ENCODE measurements at places on chromosomes 7 and 10.

GRCh38 chr10:1409392-1409791, 327.9 kb downstream of the ADARB2 start:
- DNase-seq, result no peak

DNA sequence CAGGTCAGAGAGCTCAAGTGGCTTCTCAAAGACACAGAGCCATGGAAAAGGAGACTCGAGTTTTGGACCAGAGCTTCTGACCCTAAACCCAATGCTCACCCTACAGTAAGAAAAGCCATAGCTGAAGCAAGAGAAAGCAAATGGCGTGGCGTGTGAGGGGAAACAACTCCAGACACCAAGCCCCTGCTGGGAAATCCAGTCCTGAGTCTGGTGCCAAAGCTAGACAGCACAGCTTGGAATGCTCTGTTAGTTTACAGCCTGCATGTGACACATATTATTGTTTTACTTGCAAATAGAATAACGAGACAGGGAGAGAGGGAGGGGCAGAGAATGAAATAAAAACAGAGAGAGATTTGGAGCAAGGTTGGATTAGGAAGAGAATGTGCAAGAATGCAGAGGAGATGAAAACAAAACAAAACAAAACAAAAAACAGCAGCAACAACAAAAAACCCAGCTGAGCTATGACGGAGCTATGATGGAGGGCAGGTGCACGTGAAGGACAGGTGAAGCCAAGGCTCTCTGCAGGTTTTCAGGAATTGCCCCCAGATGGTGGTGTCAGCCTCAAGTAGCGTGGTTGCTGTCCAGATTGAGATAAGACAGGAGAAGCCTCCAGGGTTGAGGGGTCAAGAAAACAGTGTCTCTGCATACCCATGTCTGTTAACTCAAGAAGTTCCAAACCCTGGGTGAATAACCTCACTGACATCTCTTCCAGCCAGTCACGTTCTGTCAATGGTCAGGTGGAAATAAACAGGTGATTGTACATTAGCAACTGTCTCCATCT, 69.7 kb upstream of the LRRC18 start:
- DNase-seq, result no peak

DNA sequence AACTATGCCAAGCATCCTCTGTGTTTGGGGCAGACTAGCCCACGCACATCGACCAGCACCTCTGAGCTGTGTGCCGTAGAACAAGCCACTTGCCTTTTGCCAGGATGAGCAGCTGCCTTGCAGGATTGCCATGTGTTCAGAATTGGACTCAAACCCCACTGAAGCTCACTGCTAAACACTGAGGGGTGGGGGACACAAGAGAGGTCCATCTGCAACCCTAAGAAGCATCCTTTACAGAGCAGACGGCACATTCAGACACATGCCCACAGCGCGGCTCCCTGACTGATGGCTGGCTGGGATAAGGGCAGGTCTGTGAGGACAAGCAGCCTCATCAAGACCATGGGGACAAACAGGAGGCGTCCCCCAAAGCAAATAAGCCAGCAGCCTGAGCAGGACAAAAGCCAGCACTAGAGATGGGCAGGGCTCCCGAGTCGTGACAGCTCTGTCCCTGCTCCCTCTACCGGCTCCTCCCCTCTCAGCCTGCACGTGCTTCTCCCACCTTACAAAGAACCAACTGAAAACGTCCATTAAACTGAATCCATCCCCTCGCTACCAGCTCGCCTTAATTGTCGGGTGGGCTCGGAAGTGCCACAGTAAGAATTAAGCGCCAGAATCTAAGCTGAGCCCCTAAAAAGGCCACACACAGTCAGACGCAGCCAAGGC, 114.2 kb downstream of the PRKAG2 start:
- no peak for DNase-seq

DNA sequence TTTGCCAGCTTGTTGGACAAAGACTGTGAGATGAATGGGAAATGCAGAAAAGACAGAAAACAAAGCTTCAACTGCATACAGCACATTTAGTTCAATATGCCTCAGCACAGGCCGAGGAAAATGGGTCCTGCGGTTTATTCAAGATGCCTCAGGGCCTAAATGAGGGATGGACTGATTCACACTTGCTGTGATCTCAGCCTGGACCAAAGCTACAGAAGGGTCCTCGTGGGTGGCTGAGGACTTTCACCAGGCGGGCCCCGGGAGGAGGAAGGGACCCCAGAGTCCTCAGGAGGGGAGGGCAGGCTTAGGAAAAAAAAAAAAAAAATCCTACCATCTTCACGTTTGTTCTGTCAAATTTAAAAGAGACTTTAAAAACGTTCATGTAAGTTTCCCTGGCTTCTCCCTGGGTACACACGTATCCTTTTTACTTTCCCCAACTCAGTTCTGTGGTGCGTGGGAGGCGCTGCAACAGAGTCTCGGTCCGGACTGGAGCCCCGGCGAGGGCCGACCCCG, 624 bp upstream of the ZNF783 start:
- DNase-seq, result peak; percentile 25

DNA sequence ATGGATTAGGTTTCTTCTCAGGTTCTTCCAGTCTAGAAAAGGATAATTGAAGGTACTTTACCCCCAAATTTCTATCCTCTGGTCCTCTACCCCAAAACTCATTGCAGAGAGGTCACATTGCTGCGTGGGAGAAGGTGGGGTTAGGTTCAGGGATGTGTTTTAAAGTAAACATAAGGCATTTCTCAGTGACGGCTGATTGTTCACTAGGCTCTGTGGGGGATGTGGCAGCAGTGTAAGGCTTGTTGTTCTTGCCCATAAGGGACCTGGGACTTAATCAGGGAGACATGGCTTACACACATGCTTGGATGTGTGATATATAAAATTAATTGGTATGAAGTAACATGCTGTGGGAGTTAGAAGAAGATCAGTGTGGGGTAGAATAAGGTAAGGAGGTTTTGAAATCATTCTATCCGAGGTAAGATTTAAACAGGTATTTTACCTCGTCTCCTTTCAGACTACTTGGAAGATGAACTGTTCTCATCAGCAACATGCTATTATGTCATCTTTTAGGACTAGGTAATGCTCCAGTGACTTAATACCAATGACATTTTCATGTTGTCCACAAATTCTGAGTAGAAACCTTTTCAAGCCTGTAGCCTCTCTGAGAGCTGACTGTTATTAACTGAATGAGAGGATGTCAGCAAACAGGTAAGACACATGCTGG, 6.6 kb downstream of the CCDC126 start:
- no peak for DNase-seq

GRCh38 chr10:124296121-124296812, 122.5 kb downstream of the OAT start:
- DNase-seq, result no peak

All from NCI-H1694 treated with DMSO at 0.1 percent for 48 hours (cell line).